Adrenal gland (tissue), 19 donors: ENCODE measurements at places on chromosomes 5 and 9. TPM values are rescaled to one million over a fixed set of nuclear protein-coding genes. Genes with fewer than 3 reads are reported as not detected.

FLT4 gene
- 3.3 TPM for polyA plus RNA-seq

GRXCR2 gene
- polyA plus RNA-seq = not detected

FAF2 gene
- 21.2 TPM for polyA plus RNA-seq

ACOT12 gene
- not detected for polyA plus RNA-seq

BNC2 gene
- polyA plus RNA-seq = 1.1 TPM

STK32A gene
- polyA plus RNA-seq = 5.2 TPM

CDO1 gene
- polyA plus RNA-seq = 14.0 TPM

AQP7 gene
- 0.51 TPM for polyA plus RNA-seq

SEMA4D gene
- polyA plus RNA-seq = 19.6 TPM

CHSY3 gene
- 0.08 TPM for polyA plus RNA-seq

PCYOX1L gene
- polyA plus RNA-seq = 15.4 TPM

ACTL7B gene
- polyA plus RNA-seq = 0.16 TPM

C8G gene
- 1.1 TPM for polyA plus RNA-seq

DBN1 gene
- polyA plus RNA-seq = 47.1 TPM

SPAG8 gene
- polyA plus RNA-seq = 9.2 TPM

FGF1 gene
- polyA plus RNA-seq = 0.57 TPM

CARTPT gene
- polyA plus RNA-seq = 48.5 TPM

CFAP90 gene
- 1.1 TPM for polyA plus RNA-seq

PLAC8L1 gene
- polyA plus RNA-seq = 0.97 TPM

PHF24 gene
- polyA plus RNA-seq = 0.16 TPM

SOX30 gene
- polyA plus RNA-seq = 0.27 TPM

SPATA31E1 gene
- not detected for polyA plus RNA-seq

LCN9 gene
- polyA plus RNA-seq = not detected

MYMK gene
- polyA plus RNA-seq = not detected

ZNF618 gene
- 8.0 TPM for polyA plus RNA-seq

TRIM36 gene
- 2.3 TPM for polyA plus RNA-seq

MZB1 gene
- 0.57 TPM for polyA plus RNA-seq

CCDC187 gene
- 0.08 TPM for polyA plus RNA-seq

CREB3 gene
- 113 TPM for polyA plus RNA-seq

LURAP1L gene
- 20.3 TPM for polyA plus RNA-seq

DIPK1B gene
- polyA plus RNA-seq = 16.3 TPM

C9 gene
- polyA plus RNA-seq = 0.40 TPM

ARL14EPL gene
- polyA plus RNA-seq = 0.10 TPM

ELAVL2 gene
- 0.24 TPM for polyA plus RNA-seq

CKMT2 gene
- 22.5 TPM for polyA plus RNA-seq

SLC34A1 gene
- not detected for polyA plus RNA-seq

MVB12B gene
- polyA plus RNA-seq = 6.5 TPM

OR2K2 gene
- not detected for polyA plus RNA-seq

INSL4 gene
- polyA plus RNA-seq = not detected

KCNV2 gene
- not detected for polyA plus RNA-seq

CCNO gene
- 0.81 TPM for polyA plus RNA-seq

CEP72 gene
- 2.1 TPM for polyA plus RNA-seq

EPB41L4A gene
- polyA plus RNA-seq = 7.6 TPM

ECSCR gene
- 24.8 TPM for polyA plus RNA-seq
